ENCODE measurements at places on chromosomes 6 and 20.

GRCh38 chr6:34549804-34550202 is 6.3 kb downstream of the SPDEF start:
- no peak for DNase-seq

GRCh38 chr6:94130478-94130877 is 711.1 kb upstream of the EPHA7 start:
- DNase-seq: no peak

- DNase-seq: peak; percentile 94
These were observed 12.1 kb upstream of the RAMACL start for GRCh38 chr6:166598441-166599138.

- DNase-seq: peak; percentile 54
These were observed 118.8 kb downstream of the RALGAPA2 start for GRCh38 chr20:20593447-20594170.

GRCh38 chr6:117384659-117385058 is 41.1 kb downstream of the ROS1 start:
- DNase-seq: no peak

GRCh38 chr6:119542037-119542436 is 192.5 kb upstream of the MAN1A1 start:
- no peak for DNase-seq

DNA sequence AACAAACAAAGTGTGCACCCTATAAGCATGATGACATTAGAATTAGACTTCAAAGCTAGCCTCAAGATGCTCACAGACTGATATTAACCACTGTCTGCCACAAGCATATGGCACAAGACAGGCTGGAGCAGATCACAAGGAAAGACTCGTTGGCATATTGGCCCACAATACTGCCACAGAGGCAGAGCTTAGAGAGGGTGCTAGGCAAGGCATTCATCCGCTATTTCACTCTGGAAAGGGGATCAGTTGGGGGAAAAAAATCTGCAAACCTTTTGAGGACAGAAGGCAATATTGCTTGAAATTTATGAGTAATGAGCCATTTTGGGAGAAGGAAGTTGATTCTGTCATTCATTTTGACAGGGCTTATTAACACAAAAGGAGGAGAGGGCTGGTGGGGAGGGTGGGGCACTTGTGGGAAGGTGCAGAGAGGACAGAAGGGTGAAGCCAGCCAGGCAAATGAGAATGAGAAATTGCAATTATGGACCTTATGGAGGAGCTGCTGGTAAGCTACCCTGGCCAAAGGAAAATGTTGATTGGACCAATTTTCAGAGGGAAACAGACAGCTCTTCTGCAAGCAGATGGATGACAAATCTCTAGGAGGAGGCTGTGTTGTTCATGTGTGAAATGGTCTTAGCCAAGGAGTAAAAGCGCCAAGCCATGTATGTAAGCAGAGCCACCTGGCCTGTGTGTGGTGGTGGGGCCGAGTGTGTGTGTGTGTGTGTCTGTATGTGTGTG is 187.7 kb downstream of the GMPR start:
- DNase-seq: no peak

DNA sequence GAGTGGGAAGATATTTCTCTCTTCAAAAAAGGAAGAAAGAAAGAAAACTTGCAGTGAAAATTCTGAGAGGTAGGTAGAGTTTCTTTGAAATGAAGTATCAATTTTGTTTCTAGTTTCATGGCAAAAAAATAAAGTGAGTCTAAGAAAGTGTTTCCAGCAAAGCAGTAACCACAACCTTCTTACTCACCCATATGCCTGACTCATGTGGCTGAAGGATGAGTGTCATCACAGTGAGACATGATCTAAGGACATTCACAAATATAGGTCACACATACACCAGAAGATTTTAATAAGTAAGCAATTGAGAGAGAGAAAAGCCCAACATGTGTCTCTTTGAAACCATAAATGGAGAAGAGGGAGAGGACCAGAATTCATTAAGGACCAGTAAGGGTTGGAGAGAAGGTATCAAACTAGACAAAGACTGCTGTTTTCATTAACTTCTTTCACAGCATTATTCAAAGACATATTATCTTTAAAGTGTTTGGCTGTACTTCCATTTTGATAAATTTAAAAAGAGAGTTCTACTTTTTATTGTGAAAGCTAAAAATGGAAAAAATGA is 169.5 kb downstream of the FRK start:
- DNase-seq: peak; percentile 82

GRCh38 chr6:12007887-12008286 is 4.2 kb upstream of the HIVEP1 start:
- DNase-seq: no peak

- no peak for DNase-seq
These were observed 1.9 kb downstream of the ABRACL start for GRCh38 chr6:139030228-139030963.

- DNase-seq: no peak
These were observed 247.5 kb downstream of the SAMD5 start for GRCh38 chr6:147755999-147756398.

DNA sequence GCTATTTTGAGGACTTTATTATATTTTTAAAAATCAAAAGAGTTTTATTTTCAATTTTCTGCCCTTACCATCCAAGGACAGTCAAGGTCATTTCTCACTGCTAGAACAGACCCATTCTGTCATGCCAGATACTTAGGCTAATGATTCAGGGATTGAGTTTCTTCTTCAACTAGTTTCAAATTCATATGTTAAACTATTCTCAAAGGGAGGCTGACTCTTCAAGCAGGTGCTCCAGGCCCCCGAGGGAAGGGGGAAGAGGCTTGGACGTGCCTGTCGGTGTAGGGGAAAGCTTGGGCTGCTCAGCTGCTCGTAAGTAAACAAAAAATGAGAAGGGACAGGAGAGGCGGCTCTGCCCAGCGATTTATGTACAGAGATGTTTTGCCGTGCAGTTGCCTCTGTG is 69.4 kb upstream of the MYLIP start:
- no peak for DNase-seq

GRCh38 chr6:128099571-128100197 is 198.8 kb upstream of the THEMIS start:
- no peak for DNase-seq

DNA sequence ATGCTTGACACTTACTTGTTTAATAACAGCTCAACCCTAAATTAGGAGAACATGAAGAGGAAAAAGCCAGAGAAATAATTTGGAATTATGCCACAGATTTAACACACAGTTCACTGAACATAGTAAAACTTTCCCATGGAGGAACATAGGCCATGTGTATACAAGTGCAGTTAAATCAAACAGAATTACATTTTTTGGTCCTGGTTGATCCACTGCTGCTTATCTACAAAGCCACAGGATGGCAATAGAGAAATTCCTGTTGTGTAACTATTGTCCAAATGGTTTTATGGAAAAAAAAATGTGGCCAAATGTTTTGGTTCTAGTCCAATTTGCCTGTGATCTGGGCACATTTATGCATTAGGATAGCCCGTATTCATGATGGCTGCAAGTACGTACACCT is 136.8 kb downstream of the ALDH8A1 start:
- DNase-seq: no peak

DNA sequence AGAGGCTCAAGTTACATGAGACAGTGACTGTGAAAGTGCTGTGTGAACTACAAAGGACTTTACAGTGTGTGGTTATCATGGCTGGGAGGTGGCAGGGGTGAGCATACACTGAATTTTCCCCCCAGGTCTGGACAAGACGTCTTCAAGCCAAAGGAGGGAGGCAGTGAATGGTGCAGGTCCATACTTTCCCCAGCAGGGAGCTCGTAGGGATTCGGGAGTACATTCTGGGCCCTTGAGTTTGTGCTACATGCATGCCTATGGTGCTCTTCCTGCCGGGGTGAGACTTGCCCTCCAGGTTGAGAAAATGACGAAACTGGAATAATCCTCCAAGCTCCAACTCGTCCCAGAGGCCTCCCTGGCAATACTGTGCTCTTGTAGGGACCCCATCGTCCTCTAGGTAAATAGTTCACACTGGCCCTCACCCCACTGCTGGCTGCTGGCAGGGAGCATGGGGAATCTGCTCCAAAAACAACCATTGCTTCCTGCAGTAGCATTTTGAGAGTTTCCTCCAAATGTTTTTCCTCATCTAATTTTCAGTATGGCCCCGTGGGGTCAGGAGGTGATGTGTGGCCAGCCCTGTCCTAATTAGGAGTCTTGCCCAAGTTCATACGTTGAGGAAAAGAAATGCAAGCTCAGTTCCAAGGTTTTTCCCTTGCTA is 57.6 kb downstream of the ZNF831 start:
- DNase-seq: no peak

DNA sequence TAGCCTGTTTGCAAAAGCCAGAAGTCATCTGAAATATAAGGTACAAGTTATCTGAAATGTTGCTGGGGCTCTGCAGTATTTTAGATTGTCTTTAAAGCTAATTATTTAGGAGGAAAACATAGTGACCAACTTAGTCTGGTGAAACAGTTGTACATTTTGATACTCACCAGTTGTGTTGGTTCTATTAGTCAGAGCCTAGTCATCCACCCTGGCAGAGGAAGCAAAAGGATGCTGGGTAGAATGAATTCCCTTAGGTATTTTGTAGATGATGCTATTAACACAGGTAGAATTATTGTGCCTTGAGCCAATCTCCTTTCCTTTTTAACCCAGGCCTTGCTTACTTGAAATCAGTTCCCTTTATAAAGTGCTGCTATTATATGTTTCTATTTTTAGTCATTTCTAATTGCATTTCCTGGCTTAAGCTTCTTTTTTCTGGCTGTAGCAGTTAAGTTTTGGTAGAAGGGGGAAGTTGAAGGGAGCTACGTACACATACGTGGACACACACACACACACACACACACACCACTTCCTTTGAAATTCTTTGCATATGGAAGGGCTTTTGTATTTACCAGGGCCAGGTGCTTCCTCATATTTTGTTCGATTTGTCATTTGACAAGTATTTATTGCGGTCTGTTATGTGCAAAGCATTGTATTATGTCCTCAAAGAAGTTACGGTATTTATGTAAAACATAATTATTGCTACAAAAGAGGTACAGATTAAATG is 82.4 kb downstream of the RTN4IP1 start:
- DNase-seq: peak; percentile 81
